ENCODE measurements at places on chromosomes 16 and 17.

DNA sequence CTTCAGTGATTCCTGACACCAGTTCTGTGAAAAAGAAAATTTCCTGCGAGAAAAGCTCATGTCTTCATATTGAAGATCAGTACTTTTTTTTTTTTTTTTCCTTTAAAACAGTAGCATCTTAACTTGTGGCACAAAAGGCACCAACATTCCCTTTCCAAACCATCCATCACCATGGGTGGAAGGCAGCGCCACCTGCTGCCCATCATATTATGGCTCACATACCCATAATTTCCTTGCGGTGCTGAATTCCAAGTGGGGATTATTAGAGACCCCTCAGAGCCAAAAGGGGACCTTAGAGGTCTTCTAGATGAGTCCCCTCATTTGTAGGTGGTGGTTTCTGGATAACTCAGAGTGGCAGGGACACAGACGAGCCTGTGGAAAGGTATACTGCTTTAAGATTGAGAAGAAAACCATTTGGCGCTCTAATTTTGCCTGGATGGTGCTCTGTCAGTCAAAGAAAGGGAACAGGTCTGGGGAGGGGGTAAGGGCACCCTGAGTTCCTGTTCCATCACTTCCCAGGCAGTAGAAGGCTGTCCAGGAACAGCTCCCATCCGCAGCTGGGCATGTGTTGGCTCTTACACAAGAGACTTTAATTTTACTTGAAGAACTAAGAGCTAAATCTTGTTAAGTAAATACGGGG lies 7.9 kb upstream of the SOST start:
- peak; percentile 62 for DNase-seq

- no peak for DNase-seq
Observed at GRCh38 chr16:11144122-11144521, 111.9 kb downstream of the SOCS1 start.

DNA sequence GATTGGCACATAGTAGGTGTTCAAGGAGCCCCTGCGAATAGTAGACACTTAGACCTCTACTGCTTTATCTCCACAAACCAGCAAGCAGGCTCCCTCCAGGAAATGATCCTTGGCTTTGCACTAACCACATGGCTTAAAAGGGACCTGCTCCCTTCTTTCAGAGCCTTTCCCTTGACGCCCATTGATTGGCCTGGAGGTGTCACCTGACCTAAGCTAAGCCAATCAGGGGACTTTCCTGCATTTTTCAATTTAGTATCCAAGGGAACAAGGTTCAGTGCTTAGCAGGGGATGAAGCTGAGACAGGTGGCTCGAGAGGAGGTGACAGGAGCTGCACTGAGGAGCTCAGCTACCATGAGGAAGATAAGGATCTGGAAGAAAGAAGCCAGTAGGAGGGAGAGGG lies 52.8 kb downstream of the CLEC19A start:
- DNase-seq = no peak

DNA sequence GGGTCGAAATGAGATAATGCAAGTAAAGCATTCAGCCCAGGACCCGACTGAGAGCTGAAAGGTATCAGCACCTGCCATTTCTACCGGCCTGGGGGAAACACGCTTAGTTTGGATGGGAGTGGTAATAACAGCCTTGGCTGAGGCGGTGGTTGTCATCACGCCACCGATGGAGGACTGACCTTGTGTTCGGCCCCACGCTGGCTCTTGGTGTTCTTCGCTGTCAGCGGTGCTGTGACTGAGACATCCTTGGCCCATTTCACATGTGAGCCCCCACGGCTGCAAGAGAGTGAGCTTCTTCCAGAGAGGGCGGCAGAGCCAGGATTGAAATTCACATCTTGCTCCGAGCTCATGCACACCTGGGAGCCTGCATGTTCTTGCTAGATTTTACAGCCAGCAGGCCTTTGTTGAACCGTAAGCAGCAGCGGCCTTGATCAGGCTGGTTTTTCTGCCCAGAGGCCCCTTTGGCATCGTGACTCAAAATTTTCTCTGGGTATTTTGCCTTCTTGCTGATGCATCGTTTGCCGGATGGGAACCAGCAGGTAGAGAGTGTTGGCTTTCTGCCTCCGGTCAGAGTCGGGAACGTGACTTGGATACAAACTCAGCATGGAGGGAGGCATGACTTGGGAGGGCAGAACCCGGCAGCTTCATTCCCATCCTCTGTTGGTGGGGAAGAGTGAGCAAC lies 341.5 kb downstream of the SNX29 start:
- no peak for DNase-seq

- DNase-seq = no peak
Observed at GRCh38 chr16:89046491-89046890, 47.2 kb upstream of the ACSF3 start.

DNA sequence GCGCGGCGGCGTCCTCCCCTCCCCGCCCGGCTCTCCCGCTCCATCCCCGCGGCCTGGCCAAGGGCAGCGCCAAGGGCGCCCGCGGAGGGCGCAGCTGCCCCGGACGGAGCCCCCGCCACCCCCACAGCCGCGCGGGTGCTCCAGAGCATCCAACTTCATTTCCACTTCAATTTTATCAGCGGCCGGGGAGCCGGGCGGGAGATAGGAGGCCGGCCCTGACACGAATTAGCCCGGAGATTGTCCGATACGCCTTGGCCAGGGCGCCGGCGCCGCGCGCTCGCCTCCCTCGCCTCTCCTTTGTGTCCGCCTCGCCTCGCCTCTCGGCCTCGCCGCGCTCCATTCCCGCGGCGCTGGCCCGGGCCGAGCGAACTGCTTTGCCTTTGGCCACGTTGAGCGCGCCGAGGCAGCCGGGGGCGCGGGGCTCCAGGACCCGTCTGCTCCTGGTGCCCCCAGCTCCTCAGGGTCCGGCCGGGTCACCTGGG lies 129.1 kb upstream of the LHX1 start:
- no peak for DNase-seq

DNA sequence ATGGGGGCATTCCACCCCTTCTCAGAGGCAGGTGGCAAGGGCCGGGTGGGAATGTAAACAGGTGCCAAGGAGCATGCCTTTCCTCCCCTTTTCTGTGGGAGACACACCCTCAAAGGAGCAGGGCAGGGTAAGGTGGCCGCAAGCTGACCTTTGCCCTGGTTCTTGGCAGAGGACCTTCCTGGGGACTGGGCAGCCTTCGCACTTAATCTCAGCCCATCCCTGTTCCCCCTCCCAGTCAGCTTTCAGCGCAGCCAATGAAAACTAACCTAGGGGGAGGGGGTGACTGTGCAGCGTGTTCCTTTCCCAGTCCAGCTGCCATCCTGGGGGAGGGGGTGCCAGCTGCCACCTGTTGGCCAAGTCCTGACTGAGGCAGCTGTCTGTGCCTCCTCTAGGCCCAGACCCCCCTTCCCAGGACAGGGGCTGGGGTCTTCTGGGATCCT lies 2.8 kb downstream of the TRAF4 start:
- DNase-seq = no peak

- DNase-seq = no peak
Observed at GRCh38 chr17:18004345-18004744, 31.7 kb downstream of the DRC3 start.

GRCh38 chr17:22459953-22460350 lies 767.6 kb downstream of the KCNJ18 start:
- DNase-seq = no peak

DNA sequence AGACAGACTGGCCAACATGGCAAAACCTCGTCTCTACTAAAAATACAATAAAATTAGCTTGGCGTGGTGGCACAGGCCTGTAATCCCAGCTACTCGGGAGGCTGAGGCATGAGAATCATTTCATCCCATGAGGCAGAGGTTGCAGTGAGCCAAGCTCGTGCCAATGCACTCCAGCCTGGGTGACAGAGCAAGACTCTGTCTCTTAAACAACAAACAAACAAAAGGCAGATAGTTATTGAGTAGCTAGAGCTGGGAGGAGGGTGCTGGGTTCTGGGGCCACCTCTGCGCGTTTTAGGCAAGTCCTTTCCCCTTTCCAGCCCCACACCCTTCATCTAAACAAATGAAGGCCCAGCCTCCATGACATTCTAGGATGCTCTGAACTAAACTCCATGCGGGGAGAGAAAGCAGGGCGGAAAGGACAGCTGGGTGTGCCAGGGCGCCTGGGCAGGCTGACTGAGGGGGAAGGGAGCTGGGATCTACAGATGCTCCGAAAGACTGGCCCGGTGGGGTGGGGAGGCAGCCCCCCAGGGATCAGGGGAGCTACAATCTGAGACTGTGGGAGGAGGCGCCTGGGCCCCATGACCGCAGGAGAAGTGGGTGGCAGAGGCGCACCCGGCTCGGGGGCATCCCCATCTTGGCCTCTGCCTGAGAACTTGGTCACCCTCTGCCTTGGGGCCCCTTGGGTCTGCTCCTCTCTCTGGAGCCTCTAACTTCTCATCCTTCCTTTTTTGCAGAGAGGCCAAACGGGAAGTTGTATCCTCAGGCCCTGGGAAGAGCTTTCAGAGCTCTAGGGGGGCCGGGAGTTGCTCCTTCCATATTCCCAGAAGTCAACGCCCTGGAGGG lies 910 bp downstream of the ITGAL start:
- DNase-seq = no peak

- DNase-seq = peak; percentile 14
Observed at GRCh38 chr17:64950871-64951270, 31.6 kb upstream of the LRRC37A3 start.

DNA sequence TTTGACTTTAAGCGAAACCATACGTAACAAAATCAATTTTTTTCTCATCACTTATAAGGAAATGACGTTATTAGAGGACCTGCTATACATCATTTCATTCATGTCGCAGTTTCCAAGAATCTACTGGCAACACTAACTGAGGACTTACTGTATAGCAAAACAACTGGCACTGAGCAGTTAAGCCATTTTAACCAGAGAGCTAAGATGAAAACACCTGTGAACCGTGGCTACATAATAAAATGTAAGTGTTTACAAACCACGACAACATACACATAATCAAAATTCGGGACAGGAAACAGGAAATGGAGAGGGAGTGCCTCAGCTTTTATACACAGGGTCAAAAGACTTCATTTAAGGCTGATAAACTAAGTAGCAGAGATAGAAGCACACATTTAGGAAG lies 29.5 kb downstream of the METTL16 start:
- no peak for DNase-seq

DNA sequence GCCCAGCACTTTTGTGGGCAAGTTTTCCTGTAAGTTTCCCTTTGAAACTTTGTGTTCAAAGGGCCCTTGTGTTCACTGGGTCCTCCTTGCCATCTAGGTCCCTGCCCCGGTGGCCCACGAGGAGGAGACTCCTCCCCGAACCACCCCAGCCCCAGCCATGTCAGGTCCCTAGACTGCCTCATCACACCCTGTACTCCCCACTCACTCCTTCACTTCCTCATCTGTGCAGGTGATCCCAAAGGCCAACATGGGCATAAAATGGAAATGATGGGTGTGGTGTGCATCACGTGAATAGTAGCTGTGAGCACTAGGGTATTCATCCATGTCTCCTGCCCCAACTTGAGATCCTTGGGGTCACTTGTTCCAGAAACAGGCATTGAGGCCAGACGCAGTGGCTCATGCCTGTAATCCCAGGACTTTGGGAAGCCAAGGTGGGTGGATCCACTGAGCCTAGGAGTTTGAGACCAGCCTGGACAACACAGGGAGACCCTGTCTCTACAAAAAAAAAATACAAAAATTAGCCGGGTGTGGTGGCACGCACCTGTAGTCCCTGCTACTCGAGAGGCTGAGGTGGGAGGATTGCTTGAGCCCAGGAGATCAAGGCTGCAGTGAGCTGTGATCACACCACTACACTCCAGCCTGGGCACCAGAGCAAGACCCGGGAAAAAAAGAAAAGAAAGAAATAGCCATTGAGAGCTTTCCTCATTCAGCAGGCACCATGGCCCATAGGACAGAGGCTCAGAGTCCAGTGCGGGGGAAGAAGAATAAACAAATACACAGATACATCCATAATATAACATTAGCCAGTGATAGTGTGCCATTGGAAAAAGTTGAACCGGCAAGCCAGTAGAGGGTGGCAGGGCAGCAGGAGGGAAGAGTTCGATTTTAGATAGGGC lies 74.5 kb downstream of the KATNIP start:
- DNase-seq = no peak

DNA sequence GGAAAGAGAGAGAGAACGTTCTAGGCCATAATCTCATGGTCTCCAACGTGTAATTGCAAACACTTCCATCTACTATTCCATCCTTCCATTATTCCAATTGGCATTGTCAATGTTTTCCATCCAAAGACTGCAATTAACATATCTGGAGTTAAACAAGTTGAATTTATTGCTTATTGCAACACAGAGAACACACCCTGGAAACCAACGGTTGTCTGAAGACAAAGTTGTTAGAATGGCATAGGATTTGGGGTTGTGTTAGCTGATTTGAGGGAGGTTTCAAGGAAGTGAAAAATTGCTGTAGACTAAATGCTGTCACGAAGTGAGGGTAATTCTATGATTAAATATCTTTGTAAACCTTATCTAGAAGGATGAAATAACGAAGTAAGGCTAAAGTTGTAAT lies 178.8 kb downstream of the CNTNAP4 start:
- no peak for DNase-seq

- DNase-seq = no peak
Observed at GRCh38 chr16:22970209-22970865, 156.4 kb downstream of the HS3ST2 start.

DNA sequence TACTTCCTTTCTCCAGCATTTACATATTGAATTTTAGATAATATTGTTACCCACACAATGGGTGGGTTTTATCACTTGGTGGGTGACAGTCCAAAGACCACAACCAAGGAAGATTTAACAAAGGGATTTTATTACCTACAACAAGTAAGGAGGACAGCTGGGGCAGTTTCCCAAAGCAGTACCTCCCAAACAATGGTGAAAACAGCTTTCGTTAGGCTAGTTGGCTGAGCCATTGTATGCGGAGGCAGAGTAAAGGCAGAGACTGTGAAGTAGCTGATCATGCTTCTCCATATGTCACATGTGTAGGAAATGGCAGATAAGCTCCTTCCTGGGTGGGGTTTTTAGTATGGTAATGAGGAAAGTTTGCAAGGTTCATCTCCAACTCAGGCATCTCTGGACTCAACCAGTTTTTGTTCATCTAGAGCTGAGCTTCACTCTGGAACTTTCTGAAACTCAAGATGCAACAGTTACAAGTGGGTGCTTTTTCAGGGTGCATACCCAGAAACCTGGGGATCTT lies 104.3 kb upstream of the PSMD7 start:
- no peak for DNase-seq

GRCh38 chr17:37512442-37513068 lies 22.9 kb downstream of the DUSP14 start:
- DNase-seq = no peak

- DNase-seq = no peak
Observed at GRCh38 chr17:21061158-21061835, 18.5 kb upstream of the USP22 start.

DNA sequence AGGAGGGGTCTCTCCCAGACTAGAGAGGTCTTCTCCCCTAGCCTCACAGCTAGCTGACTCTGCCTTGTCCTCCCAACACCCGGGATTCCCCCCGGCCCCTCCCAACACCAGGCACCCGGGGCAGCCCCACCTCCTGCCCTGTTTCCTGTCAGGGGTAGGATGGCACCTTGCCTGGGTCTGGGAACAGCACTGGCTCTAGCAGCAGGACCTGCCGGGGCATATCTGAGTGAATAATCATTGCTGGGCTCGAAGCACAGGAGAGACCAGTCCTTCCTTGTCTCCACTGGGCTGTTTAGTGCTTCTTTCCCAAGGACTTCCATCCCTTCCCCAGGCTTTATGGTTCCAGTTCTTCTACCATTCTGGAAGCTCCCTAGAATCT lies 25.7 kb downstream of the MINK1 start:
- peak; percentile 7 for DNase-seq

- DNase-seq = peak; percentile 57
Observed at GRCh38 chr17:69141431-69142174, at the start of gene ABCA6. TSS of gene ABCA6 (minus strand) at chr17:69141895. CDS start at chr17:69140703, 1,192 bp downstream.

Data from fibroblast of skin of scalp (primary cell).